ENCODE measurements at places on chromosomes 1 and 21.

GRCh38 chr1:60936591-60937342, 145.6 kb upstream of the NFIA start:
- no peak overlapping the region for H3K27ac ChIP-seq
- peaks cover 38% of the 10 kb centered on the region for H3K27me3 ChIP-seq
- H3K4me1 ChIP-seq = no peaks in the 10 kb centered on the region
- no peak for DNase-seq
- H3K36me3 ChIP-seq = no peaks in the 10 kb centered on the region

DNA sequence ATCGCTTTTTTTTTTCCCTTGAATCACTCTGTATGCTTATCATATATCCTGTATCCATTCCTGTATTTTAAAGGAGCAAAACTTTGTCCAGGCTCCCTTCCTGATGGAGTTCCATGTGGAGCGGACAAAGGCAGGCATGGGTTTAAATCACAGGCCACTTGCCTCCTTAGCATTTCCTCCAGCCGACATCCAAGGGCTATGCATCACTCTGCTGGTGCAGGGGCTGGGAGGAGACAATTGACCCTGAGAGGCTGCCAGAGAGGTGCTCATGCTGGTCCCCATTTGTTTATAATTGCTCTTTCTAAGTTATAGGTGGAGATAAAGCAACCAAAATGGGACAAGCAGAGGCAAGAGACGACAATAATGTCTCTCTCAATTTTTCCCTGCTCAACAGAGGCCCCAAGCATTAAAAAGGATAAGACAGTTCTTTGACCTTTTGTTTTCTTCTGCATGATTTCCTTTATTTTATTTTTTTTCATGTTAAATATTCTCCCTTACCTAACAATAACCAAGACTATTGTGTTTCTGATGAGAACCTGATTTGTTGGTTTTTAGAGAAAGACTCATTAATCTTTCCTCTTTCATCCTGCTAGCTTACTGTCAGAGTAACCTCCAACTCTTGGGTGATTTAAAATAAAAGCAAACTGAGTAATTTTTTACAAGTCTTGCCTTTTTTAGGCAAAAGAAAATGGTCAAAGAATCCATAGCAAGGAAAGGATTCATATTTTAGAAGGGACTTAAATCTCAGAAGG, 353.7 kb downstream of the ADGRL2 start:
- H3K4me1 ChIP-seq = no peaks in the 10 kb centered on the region
- peaks cover 2% of the 10 kb centered on the region for H3K36me3 ChIP-seq
- H3K27me3 ChIP-seq = no peaks in the 10 kb centered on the region
- H3K4me3 ChIP-seq = no peak overlapping the region

GRCh38 chr1:38073534-38074301, 27.1 kb upstream of the POU3F1 start:
- H3K36me3 ChIP-seq = no peaks in the 10 kb centered on the region
- no peak overlapping the region for H3K4me3 ChIP-seq
- H3K27ac ChIP-seq = no peak overlapping the region

DNA sequence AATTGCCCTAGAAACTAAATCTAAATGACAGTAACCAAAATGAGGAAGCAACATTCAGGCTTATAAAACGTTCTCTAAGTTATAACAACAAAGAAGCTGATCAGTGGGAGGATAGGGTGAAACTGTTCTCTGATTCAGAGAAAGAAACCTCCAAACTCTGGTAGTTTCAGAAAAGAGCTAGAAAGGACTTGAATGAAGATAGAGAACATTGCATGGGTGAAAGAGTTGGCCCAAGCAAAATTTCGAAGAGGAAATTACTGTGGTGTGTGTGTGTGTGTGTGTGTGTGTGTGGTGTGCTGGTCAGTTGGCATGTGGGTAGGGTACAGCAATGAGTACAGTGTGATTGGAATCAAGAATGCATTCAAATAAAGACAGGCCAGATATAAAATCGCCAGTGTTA, 16.5 kb upstream of the SPAG17 start:
- H3K27me3 ChIP-seq = no peaks in the 10 kb centered on the region
- H3K27ac ChIP-seq = no peak overlapping the region
- no peaks in the 10 kb centered on the region for H3K36me3 ChIP-seq
- H3K4me3 ChIP-seq = no peak overlapping the region

DNA sequence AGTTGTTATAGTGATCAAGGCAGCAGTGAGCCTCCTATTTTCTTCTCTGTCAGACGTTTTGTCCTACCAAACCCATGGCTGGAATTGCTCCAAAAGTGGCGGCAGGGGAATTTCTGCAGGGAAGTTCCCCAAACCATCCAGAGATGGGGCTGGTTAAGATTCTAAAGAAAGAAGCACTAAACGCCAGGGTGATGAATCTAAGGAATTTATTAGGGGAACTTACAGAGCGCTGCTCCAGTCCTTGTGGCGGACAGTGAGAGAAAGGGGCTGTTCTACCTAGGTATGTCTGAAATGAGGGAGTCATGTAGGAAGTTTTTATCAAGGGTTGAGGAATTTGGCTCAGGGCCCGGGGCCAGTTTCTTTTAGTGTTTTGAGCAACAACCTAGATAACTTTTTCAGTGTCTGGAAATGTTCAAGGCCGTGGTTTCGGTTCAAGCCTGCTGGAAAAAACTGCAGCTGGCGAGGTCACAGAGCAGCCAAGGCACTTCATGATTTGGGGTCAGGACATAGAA, 222.4 kb upstream of the B3GALT2 start:
- H3K36me3 ChIP-seq = no peaks in the 10 kb centered on the region
- H3K27ac ChIP-seq = no peak overlapping the region
- no peaks in the 10 kb centered on the region for H3K27me3 ChIP-seq
- DNase-seq = no peak
- H3K4me1 ChIP-seq = peaks cover 11% of the 10 kb centered on the region

- H3K27me3 ChIP-seq = no peaks in the 10 kb centered on the region
- no peaks in the 10 kb centered on the region for H3K36me3 ChIP-seq
- no peak overlapping the region for H3K4me3 ChIP-seq
These were observed 110.8 kb downstream of the PLPP3 start for GRCh38 chr1:56468518-56468917.

DNA sequence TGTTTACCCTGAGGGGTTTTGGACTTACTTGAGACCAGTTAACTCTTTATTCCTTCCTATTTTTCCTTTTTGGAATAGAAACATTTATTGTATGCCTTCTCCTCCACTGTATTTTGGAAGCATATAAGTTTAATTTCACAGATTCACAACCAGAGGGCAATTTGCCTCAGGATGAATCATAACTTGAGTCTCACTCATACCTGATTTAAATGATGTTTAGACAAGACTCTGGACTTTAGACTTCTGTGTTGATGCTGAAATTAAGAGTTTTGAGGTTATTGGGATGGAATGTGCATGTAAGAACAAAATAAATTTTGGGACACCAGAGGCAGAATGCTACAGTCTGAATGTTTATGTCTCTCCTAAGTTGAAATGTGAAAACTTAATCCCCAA, 7.1 kb upstream of the ADAM30 start:
- peaks cover 32% of the 10 kb centered on the region for H3K27me3 ChIP-seq
- DNase-seq = no peak
- H3K36me3 ChIP-seq = no peaks in the 10 kb centered on the region
- H3K27ac ChIP-seq = no peak overlapping the region

- no peaks in the 10 kb centered on the region for H3K27me3 ChIP-seq
- no peaks in the 10 kb centered on the region for H3K36me3 ChIP-seq
- H3K4me3 ChIP-seq = no peak overlapping the region
These were observed 53.5 kb upstream of the CHODL start for GRCh38 chr21:18191139-18191538.

DNA sequence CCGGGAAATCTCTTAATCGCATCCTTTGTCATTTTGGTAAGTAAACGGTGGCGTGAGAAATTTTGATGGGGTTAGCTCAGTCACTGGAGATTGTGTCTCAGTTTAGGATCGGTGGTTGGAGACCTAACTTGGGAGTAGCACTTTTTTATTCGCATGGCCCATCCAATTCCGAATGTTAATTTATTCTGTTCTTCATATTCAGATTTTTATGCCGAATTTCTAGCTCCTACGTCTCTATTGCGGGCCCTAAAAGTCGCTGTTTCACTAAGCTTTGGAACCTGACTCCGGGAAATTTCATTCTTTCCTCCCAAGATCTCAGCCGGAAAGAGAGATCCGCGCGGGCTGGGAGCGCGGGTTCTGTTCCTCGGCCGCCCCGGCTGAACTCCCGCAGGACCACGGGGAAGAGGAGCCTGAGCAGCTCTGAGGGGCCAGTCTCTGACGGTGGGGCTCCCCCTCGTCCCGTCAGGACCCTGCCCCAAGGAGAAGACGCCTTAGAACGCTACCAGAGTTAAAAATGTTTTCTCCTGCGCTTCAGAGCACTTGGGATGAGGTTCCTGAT, 279.7 kb downstream of the FAM72C start:
- no peak overlapping the region for H3K27ac ChIP-seq
- H3K36me3 ChIP-seq = no peaks in the 10 kb centered on the region
- peaks cover 42% of the 10 kb centered on the region for H3K27me3 ChIP-seq
- H3K4me1 ChIP-seq = no peaks in the 10 kb centered on the region

DNA sequence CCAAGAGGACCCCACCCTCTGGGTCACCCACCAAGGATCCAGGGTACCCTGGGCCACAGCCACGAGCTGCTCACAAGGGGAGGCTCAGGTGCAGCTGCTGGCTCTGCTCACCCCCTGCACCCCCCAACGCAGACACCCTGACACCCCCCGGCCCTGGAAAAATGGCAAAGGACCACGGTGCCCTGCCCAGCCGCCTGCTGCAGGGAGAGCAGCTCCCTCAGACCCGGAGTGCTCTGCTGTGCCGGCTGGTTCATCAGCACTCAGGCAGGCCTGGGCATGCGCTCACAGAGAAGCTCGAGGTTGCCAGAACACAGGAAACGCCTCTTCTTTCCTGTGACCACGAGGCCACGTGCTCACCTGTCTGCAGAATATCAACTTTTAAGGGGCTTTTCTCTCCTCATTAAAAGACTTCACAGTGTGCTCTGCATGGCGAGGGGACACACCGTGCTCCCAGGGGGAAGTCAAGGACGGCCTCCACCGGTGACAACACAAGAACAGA, 4.3 kb upstream of the C1QTNF12 start:
- peaks cover 12% of the 10 kb centered on the region for H3K4me1 ChIP-seq
- peak overlapping the region; percentile 72 for H3K27ac ChIP-seq
- peaks cover 21% of the 10 kb centered on the region for H3K36me3 ChIP-seq
- H3K4me3 ChIP-seq = peak overlapping the region; percentile 55
- DNase-seq = peak; percentile 47

GRCh38 chr1:235111107-235111506, 17.5 kb downstream of the TOMM20 start:
- H3K27me3 ChIP-seq = no peaks in the 10 kb centered on the region
- H3K4me3 ChIP-seq = no peak overlapping the region
- no peaks in the 10 kb centered on the region for H3K4me1 ChIP-seq
- no peak for DNase-seq
- no peak overlapping the region for H3K27ac ChIP-seq
- peaks cover 89% of the 10 kb centered on the region for H3K36me3 ChIP-seq

DNA sequence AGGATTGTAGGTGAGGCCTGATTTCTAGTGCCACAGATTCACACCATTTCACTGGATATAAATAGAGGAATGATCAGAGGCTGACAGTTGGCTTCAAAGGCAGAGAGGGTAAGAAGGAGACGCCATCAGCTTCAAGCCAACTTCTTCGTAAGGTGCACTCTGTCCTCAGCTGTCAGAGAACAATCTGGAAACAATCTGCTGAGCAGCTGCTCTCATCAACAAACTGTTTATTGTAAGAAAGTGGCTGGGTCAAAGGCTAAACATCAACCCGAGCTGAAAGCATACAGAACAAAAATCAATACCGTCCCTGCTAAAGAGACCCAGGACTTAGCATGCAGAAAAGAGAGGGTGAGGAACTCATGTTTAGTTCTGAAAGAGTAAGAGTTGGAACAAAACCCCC, 48.2 kb downstream of the HLCS start:
- H3K4me1 ChIP-seq = peaks cover 10% of the 10 kb centered on the region
- H3K27me3 ChIP-seq = no peaks in the 10 kb centered on the region
- DNase-seq = no peak
- no peak overlapping the region for H3K4me3 ChIP-seq
- peaks cover 2% of the 10 kb centered on the region for H3K36me3 ChIP-seq

DNA sequence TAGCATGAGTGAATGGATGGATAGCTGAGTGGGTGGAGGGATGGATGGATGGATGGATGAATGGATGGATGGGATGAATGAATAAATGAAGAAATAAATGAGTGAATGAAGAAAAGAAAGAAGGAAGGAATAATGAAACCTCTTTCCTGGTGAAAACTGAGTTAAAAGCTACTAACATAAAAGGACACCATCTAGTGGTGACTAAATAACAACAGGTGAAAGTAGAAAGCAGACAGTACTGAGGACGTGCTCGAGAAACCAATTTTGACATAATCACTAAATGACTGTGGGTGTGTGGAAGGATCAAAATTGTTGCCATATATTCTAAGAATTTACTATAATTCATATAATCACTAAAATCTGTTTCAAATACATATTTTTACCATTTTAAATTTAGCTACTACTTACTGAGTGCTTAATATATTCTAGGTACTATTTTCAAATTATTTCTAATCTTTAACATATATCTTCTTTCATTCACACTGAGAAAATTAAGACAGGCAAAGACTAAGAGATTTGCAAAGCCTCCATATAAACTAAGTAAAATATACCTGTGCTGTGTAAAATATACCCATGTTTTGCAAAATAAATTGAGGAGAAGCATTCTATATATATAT, 522.9 kb downstream of the LRRIQ3 start:
- H3K36me3 ChIP-seq = no peaks in the 10 kb centered on the region
- no peak for DNase-seq
- H3K4me1 ChIP-seq = no peaks in the 10 kb centered on the region
- no peaks in the 10 kb centered on the region for H3K27me3 ChIP-seq
- no peak overlapping the region for H3K4me3 ChIP-seq

GRCh38 chr1:235022341-235022980, 106.2 kb downstream of the TOMM20 start:
- no peak for DNase-seq
- peaks cover 2% of the 10 kb centered on the region for H3K4me1 ChIP-seq
- peak overlapping the region; percentile 4 for H3K27ac ChIP-seq
- H3K36me3 ChIP-seq = peaks cover 3% of the 10 kb centered on the region
- H3K4me3 ChIP-seq = no peak overlapping the region
- no peaks in the 10 kb centered on the region for H3K27me3 ChIP-seq

DNA sequence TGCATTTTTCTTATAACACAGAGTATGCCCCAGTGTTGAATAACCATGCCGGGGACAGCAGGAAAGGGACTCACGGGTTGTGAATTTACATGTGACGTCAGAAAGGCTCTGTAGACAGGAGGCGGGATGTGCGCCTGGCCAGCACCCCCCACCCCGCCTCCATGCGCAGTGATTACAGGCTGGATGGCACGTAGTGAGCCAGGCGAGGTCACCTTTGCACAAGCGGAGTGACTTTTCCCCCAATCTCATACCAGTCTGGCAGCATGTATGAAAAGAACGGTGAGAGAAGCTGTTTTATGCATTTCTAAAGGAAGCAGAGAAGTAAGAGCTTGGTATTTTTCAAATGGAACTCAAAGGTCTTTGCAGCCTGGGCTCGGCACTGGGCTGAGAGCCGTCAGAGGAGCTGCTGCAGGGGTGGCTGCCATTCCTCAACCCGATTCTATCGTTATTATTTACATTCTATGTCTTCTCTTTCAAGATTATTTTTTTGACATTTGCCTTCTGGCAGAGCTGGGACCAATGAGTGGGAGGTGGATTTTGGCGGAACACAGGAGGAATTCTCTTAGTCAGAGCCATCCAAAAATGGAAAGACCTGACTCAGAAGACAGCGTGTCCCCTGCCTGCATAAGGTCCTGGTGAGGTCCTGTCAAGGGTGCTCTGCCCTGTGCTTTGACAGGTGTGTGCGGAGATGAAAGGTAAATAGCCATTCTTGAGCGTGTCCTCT, 115.6 kb upstream of the SLC45A1 start:
- no peak overlapping the region for H3K4me3 ChIP-seq
- DNase-seq = no peak
- no peaks in the 10 kb centered on the region for H3K36me3 ChIP-seq
- peaks cover 15% of the 10 kb centered on the region for H3K4me1 ChIP-seq
- H3K27ac ChIP-seq = peak overlapping the region; percentile 29
- H3K27me3 ChIP-seq = peaks cover 22% of the 10 kb centered on the region

- DNase-seq = no peak
- peaks cover 6% of the 10 kb centered on the region for H3K4me1 ChIP-seq
- no peak overlapping the region for H3K4me3 ChIP-seq
These were observed 70.7 kb downstream of the VWA5B1 start for GRCh38 chr1:20361401-20361800.
